ENCODE measurements at places on chromosomes 7 and 10. TPM values are rescaled to one million over a fixed set of nuclear protein-coding genes. Genes with fewer than 3 reads are reported as not detected.

The TBC1D12 gene
- 8.0 TPM for total RNA-seq

The COL17A1 gene
- not detected for total RNA-seq

The SPDYE5 gene
- not detected for total RNA-seq

The GPR15LG gene
- total RNA-seq, result not detected

The TRIL gene
- total RNA-seq, result 17.1 TPM

The LAMB1 gene
- total RNA-seq, result 159 TPM

The VWA2 gene
- not detected for total RNA-seq

The ABCB4 gene
- 12.7 TPM for total RNA-seq

The FOXI2 gene
- total RNA-seq, result not detected

The ZNF425 gene
- 2.3 TPM for total RNA-seq

The ANKRD61 gene
- total RNA-seq, result not detected

The SPDYE2 gene
- total RNA-seq, result not detected

The HERPUD2 gene
- 10.8 TPM for total RNA-seq

GRCh38 chr7:11317766-11318165 lies 344.1 kb downstream of the PHF14 start:
- no peak overlapping the region for H3K27ac ChIP-seq
- no peak overlapping the region for H3K4me3 ChIP-seq
- H3K36me3 ChIP-seq, result no peaks in the 10 kb centered on the region
- H3K4me1 ChIP-seq, result no peaks in the 10 kb centered on the region
- no peak for DNase-seq
- H3K27me3 ChIP-seq, result no peaks in the 10 kb centered on the region

GRCh38 chr10:85642082-85642420 lies 724.5 kb downstream of the GRID1 start:
- no peak for DNase-seq
- peaks cover 7% of the 10 kb centered on the region for H3K4me1 ChIP-seq
- no peaks in the 10 kb centered on the region for H3K27me3 ChIP-seq
- no peak overlapping the region for H3K4me3 ChIP-seq

- no peak overlapping the region for H3K4me3 ChIP-seq
- peak overlapping the region; percentile 25 for H3K27ac ChIP-seq
- no peaks in the 10 kb centered on the region for H3K27me3 ChIP-seq
- no peaks in the 10 kb centered on the region for H3K36me3 ChIP-seq
- H3K4me1 ChIP-seq, result peaks cover 3% of the 10 kb centered on the region
These were observed 45.5 kb downstream of the VOPP1 start for GRCh38 chr7:55526770-55527169.

GRCh38 chr10:88416801-88417200 lies 166.3 kb downstream of the RNLS start:
- no peak overlapping the region for H3K4me3 ChIP-seq
- no peaks in the 10 kb centered on the region for H3K36me3 ChIP-seq
- H3K27ac ChIP-seq, result no peak overlapping the region
- no peak for DNase-seq

- no peak for DNase-seq
- peak overlapping the region; percentile 45 for H3K4me3 ChIP-seq
- H3K4me1 ChIP-seq, result peaks cover 16% of the 10 kb centered on the region
These were observed 1.5 kb downstream of the PCOLCE start for GRCh38 chr7:100603726-100604027.

DNA sequence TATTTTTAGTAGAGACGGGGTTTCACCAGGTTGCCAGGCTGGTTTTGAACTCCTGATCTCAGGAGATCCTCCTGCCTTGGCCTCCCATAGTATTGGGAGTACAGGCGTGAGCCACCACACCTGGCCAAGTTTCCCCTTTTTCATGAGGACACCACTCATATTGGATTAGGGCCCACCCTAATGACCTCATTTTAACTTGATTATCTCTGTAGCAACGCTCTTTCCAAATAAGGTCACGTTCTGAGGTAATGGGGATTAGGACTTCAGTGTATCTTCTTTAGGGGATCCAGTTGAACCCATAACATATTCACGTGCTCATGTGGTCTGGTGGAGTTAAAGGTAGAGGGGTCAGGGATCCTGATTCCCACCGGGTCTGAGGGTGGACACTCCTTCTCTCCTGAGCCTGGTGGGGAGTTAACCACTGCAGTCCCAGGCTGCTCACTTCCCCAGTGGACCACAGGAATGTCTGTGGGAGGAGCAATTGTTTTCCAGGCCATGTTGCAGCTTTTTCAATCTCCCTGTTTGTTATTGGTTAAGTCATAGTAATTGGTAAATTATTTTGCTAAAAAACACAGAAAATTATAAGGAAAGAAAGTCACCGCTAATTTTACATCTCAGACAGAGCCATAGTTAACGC lies 130.5 kb downstream of the GRK5 start:
- no peaks in the 10 kb centered on the region for H3K27me3 ChIP-seq
- H3K4me1 ChIP-seq, result no peaks in the 10 kb centered on the region
- no peak for DNase-seq
- no peak overlapping the region for H3K4me3 ChIP-seq
- no peaks in the 10 kb centered on the region for H3K36me3 ChIP-seq
- no peak overlapping the region for H3K27ac ChIP-seq

GRCh38 chr7:644381-645305 lies 81.9 kb upstream of the DNAAF5 start:
- no peaks in the 10 kb centered on the region for H3K36me3 ChIP-seq
- no peak overlapping the region for H3K27ac ChIP-seq
- no peak overlapping the region for H3K4me3 ChIP-seq
- no peaks in the 10 kb centered on the region for H3K27me3 ChIP-seq

GRCh38 chr10:93408783-93409182 lies 73.4 kb downstream of the MYOF start:
- no peaks in the 10 kb centered on the region for H3K36me3 ChIP-seq
- no peaks in the 10 kb centered on the region for H3K27me3 ChIP-seq
- no peak overlapping the region for H3K4me3 ChIP-seq
- no peak for DNase-seq
- H3K27ac ChIP-seq, result no peak overlapping the region
- H3K4me1 ChIP-seq, result no peaks in the 10 kb centered on the region

GRCh38 chr7:49791088-49791741 lies 17.8 kb downstream of the VWC2 start:
- H3K4me3 ChIP-seq, result no peak overlapping the region
- H3K27me3 ChIP-seq, result no peaks in the 10 kb centered on the region
- no peak overlapping the region for H3K27ac ChIP-seq
- no peaks in the 10 kb centered on the region for H3K4me1 ChIP-seq
- no peak for DNase-seq

DNA sequence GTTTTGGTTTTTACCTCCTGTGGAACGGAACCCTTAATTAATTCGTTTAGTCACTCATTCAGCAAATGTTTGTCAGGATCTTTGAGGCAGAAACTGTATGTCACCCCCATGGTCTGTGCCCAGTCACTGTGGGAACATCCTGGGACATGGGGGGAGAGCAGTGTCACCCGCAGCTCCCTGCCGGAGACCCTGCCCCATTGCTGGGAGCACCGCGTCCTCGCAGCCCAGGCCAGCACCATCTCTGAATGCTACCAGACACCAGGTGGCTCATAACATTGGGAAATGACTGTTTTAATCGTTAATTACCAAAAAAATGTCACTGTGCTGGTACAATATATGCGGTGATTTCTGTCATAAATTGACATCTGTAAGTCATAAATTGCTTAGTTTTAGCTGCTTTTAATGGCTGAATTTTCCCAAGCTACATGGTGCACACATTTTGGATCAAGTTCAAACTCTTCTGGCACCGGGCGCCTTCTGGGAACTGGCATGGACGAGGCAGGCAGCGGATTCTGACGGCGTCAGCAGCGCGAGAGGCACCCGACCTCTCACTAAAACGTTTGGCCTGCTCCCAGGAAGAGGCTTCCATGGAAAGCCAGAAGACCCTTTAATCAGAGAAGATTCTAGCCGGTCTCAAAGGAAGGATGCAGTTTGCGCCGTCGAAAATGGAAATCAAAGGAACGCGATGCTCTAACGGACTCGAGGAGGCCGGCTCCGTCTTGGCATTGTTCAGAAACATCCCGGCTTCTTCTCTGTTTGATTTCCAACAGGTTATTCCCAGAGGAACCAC lies 184.2 kb downstream of the ADARB2 start:
- no peak overlapping the region for H3K27ac ChIP-seq
- H3K27me3 ChIP-seq, result no peaks in the 10 kb centered on the region
- H3K4me1 ChIP-seq, result no peaks in the 10 kb centered on the region
- no peak for DNase-seq

GRCh38 chr10:18777258-18777657 lies 118.0 kb downstream of the ARL5B start:
- no peak overlapping the region for H3K4me3 ChIP-seq
- H3K27me3 ChIP-seq, result no peaks in the 10 kb centered on the region
- no peak for DNase-seq
- H3K4me1 ChIP-seq, result no peaks in the 10 kb centered on the region

DNA sequence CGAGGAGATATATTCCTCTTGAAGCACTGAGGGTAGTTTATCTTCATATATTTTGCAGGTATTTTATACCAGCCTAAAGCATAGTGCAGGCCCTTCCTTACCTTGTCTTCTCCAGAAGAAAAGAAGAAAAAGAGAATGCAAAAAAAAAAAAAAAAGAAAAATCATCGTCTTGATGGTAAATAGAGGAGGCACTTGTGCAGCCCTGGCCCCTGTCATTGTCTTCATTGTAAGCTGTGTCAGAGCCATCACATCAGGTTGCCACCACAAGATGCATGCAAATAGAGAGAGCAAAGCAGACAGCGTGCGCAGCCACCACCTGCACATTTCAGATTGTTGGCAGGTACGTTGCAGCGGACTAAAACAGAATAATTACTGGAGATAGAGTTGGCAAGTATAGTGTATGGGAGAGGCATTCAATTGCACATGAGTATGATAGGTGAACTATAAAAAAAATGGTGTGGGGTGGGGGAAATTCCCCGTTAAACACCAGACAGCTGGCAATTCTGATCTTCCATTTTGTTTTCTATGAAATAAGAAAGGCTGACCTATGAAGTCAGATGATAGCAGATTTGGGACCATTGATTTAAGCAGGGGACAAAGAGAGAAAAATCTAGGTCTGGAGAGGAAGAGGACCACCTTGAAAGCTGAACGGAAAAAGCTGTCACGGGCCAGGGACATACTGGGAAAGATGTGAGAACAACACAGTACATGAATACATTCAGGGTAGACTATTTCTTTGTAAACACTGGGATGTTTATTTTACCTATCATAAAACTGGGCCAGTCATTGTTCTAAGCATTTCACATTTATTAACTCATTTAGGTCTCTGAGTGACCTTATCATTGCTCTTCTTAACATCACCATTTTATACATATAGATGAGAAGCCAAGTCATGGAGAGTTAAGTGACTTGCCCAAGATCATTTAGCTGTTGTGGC lies 306.3 kb upstream of the SP8 start:
- H3K36me3 ChIP-seq, result no peaks in the 10 kb centered on the region
- no peak for DNase-seq
- H3K27ac ChIP-seq, result no peak overlapping the region
- H3K4me3 ChIP-seq, result no peak overlapping the region

DNA sequence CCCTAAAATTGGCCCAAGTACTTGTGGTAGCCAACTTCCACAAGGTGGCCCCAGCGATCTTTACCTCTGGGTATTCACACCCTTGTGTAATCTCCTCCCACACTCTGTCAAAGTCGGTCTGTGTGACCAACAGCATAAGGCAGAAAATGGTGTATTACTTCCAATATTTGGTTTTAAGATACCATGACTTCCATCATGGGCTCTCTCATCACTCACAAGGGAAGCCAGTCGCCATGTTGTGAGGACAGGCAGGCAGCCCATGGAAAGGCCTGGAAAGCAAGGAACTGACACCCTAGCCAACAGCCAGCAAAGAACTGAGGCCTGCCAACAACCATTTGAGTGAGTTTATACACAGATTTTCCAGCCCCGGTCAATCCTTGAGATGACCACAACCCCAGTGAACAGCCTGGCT lies 91.0 kb upstream of the KMT2E start:
- peak; percentile 77 for DNase-seq
- no peaks in the 10 kb centered on the region for H3K36me3 ChIP-seq
- H3K27me3 ChIP-seq, result no peaks in the 10 kb centered on the region
- no peaks in the 10 kb centered on the region for H3K4me1 ChIP-seq

GRCh38 chr7:104928721-104929400 lies 85.1 kb upstream of the KMT2E start:
- no peaks in the 10 kb centered on the region for H3K36me3 ChIP-seq
- H3K4me3 ChIP-seq, result no peak overlapping the region
- H3K4me1 ChIP-seq, result no peaks in the 10 kb centered on the region
- no peak for DNase-seq

GRCh38 chr10:70343712-70344111 lies 38.7 kb downstream of the LRRC20 start:
- no peaks in the 10 kb centered on the region for H3K36me3 ChIP-seq
- H3K27ac ChIP-seq, result no peak overlapping the region
- no peaks in the 10 kb centered on the region for H3K27me3 ChIP-seq
- no peak overlapping the region for H3K4me3 ChIP-seq
- H3K4me1 ChIP-seq, result no peaks in the 10 kb centered on the region
- no peak for DNase-seq

GRCh38 chr10:69067189-69067588 lies 20.7 kb upstream of the SRGN start:
- peaks cover 17% of the 10 kb centered on the region for H3K4me1 ChIP-seq
- H3K27ac ChIP-seq, result no peak overlapping the region
- no peak for DNase-seq
- H3K27me3 ChIP-seq, result no peaks in the 10 kb centered on the region

- peaks cover 9% of the 10 kb centered on the region for H3K4me1 ChIP-seq
- peak overlapping the region; percentile 42 for H3K27ac ChIP-seq
- no peaks in the 10 kb centered on the region for H3K27me3 ChIP-seq
- H3K4me3 ChIP-seq, result no peak overlapping the region
These were observed 113.2 kb upstream of the RHEB start for GRCh38 chr7:151632750-151633515.

DNA sequence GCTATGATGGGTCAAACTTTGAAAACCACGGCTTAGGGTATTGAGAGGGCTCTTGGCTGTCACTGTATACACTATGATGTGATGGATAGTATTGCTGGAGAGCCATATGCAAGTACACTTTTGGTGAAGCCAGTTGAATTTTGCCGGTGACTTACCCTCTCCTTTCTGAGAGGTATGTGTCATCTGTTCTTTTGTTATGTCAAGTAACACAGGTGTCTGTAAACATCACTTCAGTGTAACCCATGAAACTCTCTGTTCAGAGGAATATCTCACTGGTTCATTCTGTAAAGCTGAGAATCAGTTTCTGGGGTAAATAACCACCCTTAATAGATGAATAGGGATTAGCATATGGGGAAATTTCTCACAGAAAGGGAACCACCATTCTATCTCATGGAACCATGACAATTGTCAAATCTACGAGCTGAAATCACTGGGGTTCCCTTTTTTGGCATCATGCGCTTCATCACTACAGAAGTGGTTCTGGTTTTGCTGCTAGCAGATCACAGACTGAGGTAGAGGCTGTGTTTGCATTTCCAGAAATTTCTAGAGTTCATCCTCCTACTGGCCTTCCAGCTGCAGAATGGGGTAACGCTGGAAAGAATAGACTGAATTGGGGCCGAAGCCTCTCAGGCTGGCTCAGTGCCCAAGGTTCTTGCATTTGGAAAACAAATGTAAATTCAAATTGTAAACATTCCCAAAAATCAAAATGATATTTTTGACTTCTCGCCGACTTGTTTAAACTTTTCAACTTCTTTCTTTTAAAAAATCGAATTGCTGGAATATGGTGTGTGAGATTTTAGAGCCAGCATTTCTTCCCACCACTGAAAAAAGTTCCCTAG lies 83.3 kb upstream of the CREB5 start:
- H3K4me1 ChIP-seq, result peaks cover 13% of the 10 kb centered on the region
- no peaks in the 10 kb centered on the region for H3K36me3 ChIP-seq
- no peak for DNase-seq
- no peaks in the 10 kb centered on the region for H3K27me3 ChIP-seq
- no peak overlapping the region for H3K4me3 ChIP-seq
- no peak overlapping the region for H3K27ac ChIP-seq
